ENCODE measurements at places on chromosomes 11 and 22. TPM values are rescaled to one million over a fixed set of nuclear protein-coding genes. Genes with fewer than 3 reads are reported as not detected.
A peak's percentile ranks its signal among the peaks of the same experiment; 100 is the strongest.

Gene RASL10A
- 0.32 TPM for total RNA-seq

- H3K4me1 ChIP-seq = no peaks in the 10 kb centered on the region
- H3K4me3 ChIP-seq = no peak overlapping the region
- no peak for DNase-seq
- no peaks in the 10 kb centered on the region for H3K27me3 ChIP-seq
- no peaks in the 10 kb centered on the region for H3K36me3 ChIP-seq
Measured at GRCh38 chr11:36065436-36065835, 121.6 kb downstream of the LDLRAD3 start.

DNA sequence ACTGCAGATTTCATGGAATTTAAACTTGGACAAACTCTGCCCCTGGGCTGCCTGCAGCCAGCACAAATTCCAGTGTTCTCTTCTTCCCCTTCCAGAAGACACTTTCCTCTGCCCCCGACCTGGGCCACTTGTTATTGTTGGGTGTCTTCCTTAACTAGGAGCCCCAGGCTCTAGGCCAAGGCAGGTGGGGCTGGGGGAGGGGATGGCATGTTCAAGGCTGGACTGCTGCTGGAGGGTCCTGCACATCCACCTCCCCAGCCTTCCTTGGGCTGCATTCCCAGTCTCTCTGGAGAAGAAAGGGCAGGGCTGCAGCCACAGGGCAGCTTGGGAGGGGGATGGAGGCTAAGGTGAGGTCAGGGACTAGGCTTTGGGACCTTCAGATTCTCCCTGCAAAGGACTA is 11.5 kb upstream of the SLC22A6 start:
- H3K4me3 ChIP-seq = no peak overlapping the region
- no peak overlapping the region for H3K27ac ChIP-seq
- H3K4me1 ChIP-seq = no peaks in the 10 kb centered on the region
- DNase-seq = no peak
- no peaks in the 10 kb centered on the region for H3K36me3 ChIP-seq
- H3K27me3 ChIP-seq = no peaks in the 10 kb centered on the region

DNA sequence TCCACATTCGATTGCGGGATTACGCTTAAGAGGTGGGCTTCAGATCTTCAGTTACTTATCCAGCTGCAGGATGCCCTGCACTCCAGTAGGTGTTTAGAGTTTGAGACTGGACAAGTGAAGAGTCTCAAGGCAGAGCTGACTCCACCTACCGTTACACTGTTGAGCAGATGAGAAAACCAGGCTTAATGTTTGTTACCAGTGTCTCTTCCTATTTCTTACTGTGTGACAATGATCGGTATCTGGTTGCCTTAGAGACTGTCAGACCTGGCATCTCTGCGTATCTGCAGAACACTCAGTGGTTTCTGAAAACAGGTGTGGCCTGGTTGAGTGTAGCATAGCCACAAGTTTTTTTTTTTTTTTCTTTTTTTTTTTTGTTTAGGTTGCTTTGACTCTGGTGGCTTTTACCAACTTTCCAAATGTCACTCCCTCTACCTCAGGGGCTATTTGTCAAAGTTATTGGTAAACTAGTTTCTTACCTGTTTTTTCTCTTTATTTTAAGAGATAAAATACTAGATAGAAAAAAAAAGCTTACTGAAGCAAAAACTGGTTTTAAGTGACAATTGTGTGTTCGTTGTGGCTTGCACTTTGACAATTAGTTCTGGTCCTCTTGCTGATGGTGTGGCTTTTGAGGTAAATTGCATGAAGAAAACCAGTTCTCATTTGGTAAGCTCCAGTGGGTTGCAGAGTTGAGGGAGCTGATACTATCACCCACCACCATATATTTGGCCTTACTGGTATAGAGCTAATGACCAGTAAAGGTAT is 284.8 kb downstream of the ETS1 start:
- no peaks in the 10 kb centered on the region for H3K36me3 ChIP-seq
- H3K4me1 ChIP-seq = no peaks in the 10 kb centered on the region
- H3K4me3 ChIP-seq = no peak overlapping the region
- H3K27me3 ChIP-seq = no peaks in the 10 kb centered on the region
- no peak overlapping the region for H3K27ac ChIP-seq

Gene TRABD
- 18.9 TPM for total RNA-seq

- H3K4me3 ChIP-seq = no peak overlapping the region
- no peaks in the 10 kb centered on the region for H3K27me3 ChIP-seq
- H3K4me1 ChIP-seq = no peaks in the 10 kb centered on the region
- no peak for DNase-seq
- no peaks in the 10 kb centered on the region for H3K36me3 ChIP-seq
Measured at GRCh38 chr11:45301537-45302246, 15.6 kb upstream of the SYT13 start.

Gene SMC1B
- total RNA-seq = not detected

DNA sequence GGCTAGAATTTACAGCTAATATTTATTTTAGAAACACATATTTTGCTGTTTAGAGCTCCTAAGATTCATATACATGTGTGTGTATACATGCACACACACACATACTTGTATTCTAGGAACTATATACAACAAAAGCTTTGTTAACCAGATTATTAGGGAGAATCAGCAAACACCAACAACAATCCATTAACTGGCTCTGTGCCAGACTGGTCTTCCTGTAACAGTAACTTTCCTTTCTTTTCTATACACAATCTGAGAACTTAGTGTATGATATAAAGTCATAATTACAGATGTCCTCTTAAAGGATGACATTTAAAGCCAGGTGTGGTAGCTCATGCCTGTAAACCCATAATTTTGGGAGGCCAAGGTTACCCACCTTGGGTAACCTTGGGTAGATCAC is 49.5 kb upstream of the CLNS1A start:
- H3K4me1 ChIP-seq = no peaks in the 10 kb centered on the region
- H3K4me3 ChIP-seq = no peak overlapping the region
- no peak for DNase-seq
- no peaks in the 10 kb centered on the region for H3K27me3 ChIP-seq
- no peak overlapping the region for H3K27ac ChIP-seq

Gene C11orf71
- 13.4 TPM for total RNA-seq

Gene OR2AG1
- total RNA-seq = not detected

DNA sequence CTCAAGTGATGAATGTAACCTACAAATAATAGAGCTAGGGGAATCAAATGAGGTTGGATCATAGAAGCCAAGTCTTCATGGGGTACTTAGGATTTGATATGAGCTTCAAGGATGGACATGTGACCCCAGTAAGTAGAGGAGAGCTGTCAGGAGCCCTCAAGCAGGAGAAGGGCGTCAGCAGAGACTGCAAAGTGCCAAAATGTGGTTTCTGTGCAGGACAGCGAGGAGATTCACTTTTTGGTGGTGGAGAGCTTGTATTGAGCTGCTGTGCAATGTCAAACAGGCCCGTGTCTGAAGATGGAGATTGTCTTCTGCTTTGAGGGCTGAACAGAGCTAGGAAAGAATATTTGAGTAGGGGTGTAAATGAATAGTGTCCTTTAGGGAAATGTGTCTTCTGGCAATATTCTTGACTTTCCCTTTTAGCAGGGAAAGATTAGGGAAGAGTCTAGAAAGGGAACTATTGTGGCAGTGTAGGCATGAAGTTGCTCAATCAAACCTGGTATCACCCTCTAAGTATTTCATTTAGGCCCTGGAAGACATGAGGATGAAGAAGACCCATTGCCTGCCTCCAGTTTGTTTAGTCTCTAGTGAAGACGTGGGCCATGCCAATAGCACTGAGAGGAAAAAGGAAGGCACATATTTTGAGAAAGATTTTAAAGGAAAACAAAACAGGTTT is 31.2 kb upstream of the SORL1-AS1 start:
- H3K27ac ChIP-seq = no peak overlapping the region
- H3K4me1 ChIP-seq = peaks cover 3% of the 10 kb centered on the region
- DNase-seq = no peak
- no peak overlapping the region for H3K4me3 ChIP-seq

Gene KCNJ4
- total RNA-seq = not detected

Gene BEST1
- 2.3 TPM for total RNA-seq

Gene RIBC2
- total RNA-seq = not detected

DNA sequence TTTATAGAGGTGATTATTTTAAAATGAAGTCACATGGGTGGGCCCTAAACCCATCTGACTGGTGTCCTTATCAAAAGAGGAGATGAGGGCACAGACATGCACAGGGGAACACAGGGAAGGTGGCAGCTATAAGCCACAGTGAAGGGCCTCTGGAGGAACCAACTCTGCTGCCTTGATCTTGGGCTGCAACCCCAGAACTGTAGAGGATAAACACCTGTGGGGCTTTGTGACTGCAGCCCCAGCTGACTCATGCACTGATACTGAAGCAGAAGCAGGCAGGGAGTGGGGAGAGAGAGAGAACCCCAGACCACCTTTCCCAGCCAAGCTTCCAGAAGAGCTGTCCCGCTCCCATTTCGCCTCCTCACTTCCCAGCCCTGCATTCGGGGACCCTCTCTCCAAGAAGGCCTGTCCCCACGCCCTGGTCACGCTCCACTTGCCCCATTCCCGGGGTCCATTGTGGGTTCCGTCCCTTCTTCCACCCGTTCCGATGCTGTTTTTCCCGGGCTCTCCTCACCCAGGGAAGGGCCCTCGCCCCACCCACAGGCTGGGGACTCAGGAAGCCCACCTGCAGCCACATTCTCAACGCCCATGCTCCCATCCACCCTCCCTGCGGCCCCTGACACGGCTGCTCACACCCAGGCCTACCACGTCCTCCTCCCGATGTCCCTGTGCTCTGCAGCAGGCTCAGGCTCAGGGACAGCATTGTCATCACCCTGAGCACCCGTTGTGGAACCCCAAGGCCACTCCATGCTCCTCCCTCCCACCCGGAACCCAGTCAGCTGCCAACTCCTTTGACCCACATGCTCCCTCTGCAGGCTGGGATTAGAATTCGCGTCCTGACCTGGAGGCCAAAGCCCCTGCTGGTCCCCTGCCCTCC is 90.8 kb upstream of the SHANK2 start:
- no peaks in the 10 kb centered on the region for H3K27me3 ChIP-seq
- peak; percentile 68 for DNase-seq
- H3K4me3 ChIP-seq = no peak overlapping the region
- H3K27ac ChIP-seq = no peak overlapping the region

Gene TUB
- total RNA-seq = 0.91 TPM

DNA sequence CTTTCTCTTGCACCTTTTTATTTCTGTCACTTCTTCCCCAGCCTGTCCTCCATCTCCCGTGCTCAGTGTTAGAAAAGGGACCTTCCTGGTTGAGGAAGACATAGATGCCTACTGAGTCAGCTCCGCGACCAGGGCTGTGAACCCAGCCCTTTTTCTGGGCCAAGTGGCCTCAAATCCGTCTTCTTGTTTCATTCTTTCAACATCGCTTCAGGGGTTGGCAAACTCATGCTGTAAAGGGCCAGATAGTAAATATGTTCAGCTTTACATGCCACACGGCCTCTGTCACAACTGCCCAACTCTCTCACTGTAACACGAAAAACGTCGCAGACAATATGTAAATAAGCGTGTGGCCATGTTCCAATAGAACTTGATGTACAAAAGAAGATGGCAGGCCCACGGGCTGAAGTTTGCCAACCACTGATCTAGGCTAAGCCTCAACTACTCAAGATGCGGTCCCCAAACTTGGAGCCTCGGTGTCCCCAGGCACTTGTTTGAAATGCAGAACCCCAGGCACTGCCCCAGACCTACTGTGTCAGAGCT is 338.4 kb downstream of the MN1 start:
- H3K4me1 ChIP-seq = no peaks in the 10 kb centered on the region
- no peak overlapping the region for H3K27ac ChIP-seq
- DNase-seq = no peak
- H3K36me3 ChIP-seq = no peaks in the 10 kb centered on the region

Gene BATF2
- 2.3 TPM for total RNA-seq

DNA sequence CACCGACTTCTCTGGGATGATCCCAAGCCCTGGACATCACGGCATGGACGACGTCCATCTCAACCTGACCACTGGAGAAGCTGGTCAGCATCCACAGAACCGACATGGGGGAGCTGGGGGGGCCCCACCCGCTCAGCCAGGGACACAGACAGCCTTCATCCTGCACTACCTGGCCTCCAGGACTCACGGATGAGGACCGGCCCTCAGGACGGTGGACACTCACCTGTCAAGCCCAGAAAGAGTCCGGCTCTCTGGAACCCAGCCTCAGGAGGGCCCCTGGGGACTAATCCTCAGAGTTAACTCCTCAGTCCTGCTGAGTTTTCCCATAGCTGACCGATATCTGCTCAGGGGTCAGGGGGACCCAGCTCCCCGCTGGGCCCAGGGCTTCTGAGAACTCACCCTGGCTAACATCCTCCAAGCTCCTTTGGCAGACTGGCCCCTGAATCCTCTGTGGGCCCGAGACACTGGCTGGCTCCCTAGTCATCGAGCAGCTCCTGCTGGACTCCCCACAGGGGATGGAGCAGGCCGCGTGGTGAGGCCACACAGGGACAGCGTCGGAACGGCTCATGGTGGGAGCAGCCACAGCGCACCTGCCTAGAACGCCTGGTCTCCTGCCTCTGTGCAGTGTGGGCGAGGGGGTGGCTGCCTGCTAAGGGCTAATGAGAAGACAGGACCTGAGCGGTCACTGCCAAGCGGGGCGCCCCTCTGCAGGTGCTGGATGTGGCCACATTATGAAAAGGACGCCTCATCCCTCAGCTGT is 649.2 kb downstream of the BRD1 start:
- no peak overlapping the region for H3K4me3 ChIP-seq
- H3K27me3 ChIP-seq = no peaks in the 10 kb centered on the region
- peaks cover 24% of the 10 kb centered on the region for H3K4me1 ChIP-seq
- DNase-seq = peak; percentile 52
- no peaks in the 10 kb centered on the region for H3K36me3 ChIP-seq
- H3K27ac ChIP-seq = no peak overlapping the region

Gene DRICH1
- 0.47 TPM for total RNA-seq

Gene PAMR1
- 2.2 TPM for total RNA-seq

Gene PATE4
- total RNA-seq = not detected

DNA sequence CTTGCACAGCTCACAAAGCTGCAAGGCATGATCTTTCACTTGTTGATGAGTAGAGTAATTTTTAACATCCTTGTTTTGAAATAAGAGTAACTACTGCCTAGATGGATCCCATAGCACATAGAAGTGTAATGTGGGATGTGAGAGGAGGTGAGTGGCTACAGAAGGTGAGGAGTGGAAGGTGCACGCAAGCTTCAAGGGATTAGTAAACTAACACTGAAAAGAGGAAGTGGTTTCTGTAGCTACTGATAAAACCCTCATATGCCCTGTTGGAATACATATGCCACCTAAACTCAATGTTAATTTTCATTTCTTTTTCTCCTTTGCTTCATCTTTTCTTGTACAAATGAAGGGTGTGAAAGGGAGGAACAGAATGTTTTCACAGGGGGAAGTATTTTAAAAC is 22.0 kb upstream of the CTSC start:
- H3K4me1 ChIP-seq = no peaks in the 10 kb centered on the region
- H3K27me3 ChIP-seq = no peaks in the 10 kb centered on the region
- no peak overlapping the region for H3K4me3 ChIP-seq

GRCh38 chr11:36224209-36224882 is 64.9 kb downstream of the COMMD9 start:
- H3K27ac ChIP-seq = no peak overlapping the region
- no peak overlapping the region for H3K4me3 ChIP-seq
- H3K36me3 ChIP-seq = no peaks in the 10 kb centered on the region
- H3K27me3 ChIP-seq = no peaks in the 10 kb centered on the region

Gene THRSP
- 4.9 TPM for total RNA-seq

GRCh38 chr11:124041254-124041653 is at the start of gene OR10G7:
Gene OR10G7 (minus strand): TSS chr11:124041325. CDS start chr11:124039001, 2,324 bp downstream.
- no peak within 1 kb of the TSS for H3K4me3 ChIP-seq
- peaks cover under 1% of the 10 kb centered on the region for H3K27me3 ChIP-seq
- DNase-seq = no peak
- H3K4me1 ChIP-seq = no peaks in the 10 kb centered on the region
- no peak within 1 kb of the TSS for H3K27ac ChIP-seq
- H3K36me3 ChIP-seq = no peaks in the 10 kb centered on the region

Measured in right lobe of liver (tissue), 6 donors.